Stimulated activated CD4-positive, alpha-beta T cell treated with anti-CD3 and anti-CD28 coated beads, Interleukin-2, amount 100 ng/mL, for 48 hours (primary cell): ENCODE measurements at places on chromosomes 6 and 20.

DNA sequence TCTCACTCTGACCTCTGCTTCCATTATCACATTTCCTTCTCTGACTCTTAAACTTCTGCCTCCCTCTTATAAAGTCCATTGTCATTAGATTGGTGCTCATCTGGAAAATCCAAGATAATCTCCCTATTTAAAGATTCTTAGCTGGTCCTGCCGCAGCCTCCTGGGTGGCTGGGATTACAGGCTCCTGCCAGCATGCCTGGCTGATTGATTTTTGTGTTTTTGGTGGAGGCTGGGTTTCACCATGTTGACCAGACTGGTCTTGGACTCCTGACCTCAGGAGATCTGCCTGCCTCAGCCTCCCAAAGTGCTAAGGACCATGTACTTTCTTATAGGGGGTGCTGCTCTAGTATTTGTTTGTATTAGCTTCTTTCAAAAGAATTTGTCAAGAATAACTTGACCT is 5.3 kb upstream of the RPF2 start:
- no peak for DNase-seq

DNA sequence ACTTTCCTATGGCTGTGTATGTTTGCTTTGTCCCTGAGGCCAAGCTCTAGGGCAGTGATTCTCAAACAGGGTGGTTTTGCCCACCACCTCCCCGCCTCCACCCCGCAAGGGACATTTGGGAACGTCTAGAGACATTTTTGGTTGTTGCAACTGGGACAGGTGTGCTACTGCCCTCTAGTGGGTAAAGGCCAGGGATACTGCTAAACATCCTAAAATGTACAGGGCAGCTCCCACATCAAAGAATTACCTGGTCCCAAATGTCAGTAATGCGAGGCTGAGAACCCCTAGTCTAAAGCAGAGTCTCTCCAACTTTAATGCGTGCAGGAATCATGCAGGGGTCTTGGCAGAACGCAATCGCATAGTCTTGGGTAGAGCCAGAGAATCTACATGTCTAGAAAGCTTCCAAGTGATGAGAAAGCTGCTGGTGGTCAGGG is 5.1 kb downstream of the KCNS1 start:
- DNase-seq: peak; percentile 52

DNA sequence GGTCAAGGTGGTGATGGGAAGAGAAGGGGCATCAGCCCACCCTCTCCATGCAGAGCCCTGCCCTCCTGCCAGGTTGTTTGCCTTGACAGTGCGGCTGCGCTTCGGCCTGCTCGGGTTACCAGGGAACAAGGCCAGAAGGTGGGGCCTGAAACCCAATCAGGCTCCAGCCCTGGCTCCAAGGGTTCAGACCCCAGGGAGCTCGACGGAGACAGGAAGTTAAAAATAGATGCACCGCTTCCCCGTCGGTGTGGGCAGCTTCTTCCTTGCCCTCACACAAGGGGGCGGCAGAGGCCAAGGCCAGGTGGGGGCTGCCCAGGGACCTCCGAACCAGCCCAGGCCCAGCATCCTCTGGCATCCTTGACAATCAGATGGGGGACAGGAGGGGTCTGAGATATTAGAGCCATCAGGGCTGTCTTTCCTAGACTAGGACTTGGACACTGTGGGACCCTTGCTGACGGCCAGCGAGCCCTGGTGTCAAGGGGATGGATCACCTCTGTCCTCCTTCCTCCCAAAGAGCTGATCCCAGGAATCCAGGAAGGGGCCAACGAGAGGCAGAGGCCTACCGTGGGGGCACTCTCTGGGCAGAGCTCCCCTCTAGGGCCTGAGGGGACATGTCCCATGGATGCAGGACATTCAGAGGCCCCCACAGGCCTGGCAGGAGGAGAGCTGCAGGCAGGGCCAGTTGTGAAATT is 65.2 kb downstream of the RIPOR3 start:
- peak; percentile 14 for DNase-seq

GRCh38 chr20:21202259-21202658 is 76.4 kb downstream of the KIZ start:
- no peak for DNase-seq

GRCh38 chr6:104955491-104955890 is 1.4 kb upstream of the LIN28B start:
- DNase-seq: no peak

- DNase-seq: no peak
These were observed 23.2 kb upstream of the DAAM2 start for GRCh38 chr6:39769012-39769411.

- no peak for DNase-seq
These were observed 444.6 kb upstream of the DEFB115 start for GRCh38 chr20:30812739-30813411.

DNA sequence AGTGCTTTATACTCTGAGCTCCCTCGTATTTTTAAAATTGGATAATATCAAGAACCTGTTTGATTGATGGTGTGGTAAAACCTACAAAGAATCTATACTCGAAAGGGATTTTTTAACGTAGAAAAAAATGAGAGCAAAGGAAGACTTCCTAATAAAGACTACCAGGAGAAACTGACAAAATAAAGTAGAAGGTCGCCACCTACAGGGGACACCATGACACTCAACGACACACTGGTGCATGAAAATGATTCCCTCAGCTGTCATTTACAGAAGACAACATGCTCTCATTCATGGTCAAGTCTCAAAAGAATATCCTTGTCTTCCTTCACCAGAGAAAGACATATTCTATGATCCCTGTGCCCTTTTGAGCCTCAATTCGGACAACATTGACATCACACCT is 10.1 kb upstream of the NHSL1 start:
- DNase-seq: peak; percentile 24

DNA sequence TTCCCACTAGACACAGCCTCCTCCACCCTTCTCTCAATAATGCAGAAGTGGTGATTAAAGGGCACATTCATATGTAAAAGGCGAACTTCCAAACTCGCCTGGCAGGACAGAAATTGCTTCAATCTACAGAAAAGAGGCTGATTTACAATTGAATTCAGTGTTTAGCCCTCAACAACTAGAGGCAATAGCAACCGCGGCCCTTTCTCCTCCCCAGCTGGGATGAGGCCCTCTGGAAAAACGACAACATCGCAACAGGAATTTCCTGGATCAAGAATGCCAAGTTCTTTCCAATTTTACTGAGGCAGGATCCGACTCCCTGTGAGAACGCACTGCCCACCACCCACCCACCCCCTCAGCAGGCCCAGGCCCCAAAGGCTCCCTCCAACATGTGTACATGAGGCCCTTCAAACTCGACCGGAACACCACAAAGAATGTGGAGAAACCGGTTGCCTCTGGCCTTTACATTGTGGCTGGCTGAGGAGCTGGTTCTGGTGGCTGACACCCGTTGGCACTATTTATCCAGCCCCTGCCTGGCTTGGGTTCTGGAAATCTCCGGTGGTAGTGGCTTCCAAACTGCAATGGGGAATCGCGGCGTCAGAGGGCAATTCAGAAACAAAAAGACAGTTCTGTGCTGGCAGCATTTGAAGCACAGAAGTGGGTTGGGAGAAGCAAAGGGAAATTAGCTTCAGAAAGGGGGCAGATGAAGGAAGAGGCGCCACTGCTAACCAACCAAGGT is 36.8 kb downstream of the ZMYND8 start:
- no peak for DNase-seq

- no peak for DNase-seq
These were observed 7.8 kb downstream of the RBM38 start for GRCh38 chr20:57398901-57399535.

DNA sequence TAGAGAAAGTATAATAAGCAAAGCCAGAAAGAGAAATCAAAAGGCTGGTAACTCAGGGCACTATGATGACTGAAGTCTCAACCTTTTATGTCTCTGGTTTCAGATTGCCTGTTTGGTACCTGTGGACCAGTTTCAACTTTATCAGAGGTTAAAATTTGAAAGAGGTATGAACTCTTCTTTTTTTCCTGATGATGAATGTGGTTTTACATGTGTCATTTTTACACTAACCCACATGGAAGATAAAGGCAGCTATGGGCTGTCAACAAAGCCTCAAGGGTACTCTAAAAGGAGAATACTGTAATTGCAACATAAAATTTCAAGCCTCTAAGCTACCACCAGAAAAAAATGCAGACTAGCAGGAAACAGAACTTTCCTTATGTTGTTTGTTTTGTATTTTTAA is 52.4 kb downstream of the RNF144B start:
- DNase-seq: no peak

DNA sequence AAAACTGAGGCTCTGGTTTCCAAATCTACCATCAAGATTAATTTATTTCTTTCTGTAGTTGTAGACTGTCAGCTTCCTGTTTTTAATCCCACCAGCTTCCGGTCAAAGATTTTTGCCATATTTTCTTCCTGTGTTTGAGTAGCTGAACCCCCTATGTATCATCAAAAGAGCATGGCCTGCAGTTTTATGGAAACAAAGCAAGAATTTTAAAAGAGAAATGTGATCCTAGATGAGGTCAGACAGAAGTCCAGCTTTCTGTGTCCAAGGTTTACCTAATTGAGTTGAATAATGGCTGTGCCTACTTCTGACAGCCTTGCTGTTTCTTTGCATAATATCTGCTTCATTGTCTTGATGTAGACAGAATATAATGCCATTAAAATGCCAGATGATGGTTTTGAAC is 163.7 kb downstream of the CARMIL1 start:
- no peak for DNase-seq

DNA sequence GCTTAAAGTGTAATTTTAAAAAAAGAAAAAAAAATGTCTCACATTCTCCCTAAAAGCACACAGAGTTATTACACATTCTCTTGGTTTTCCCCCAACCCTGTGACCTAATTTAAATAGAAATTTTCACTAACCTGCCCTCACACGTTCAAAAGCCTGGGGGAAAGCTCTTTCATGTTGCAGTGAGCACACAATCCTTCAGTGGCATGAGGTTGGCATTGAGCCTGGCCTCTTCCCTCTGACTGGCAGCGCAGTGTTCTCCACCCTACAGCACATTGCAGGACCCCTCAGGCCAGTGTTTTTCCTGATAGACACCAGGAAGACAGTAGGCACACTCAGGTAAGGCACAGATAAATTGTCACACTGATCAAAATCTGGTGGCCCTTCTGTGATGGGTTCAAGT is 34.1 kb downstream of the TNFRSF21 start:
- DNase-seq: no peak

DNA sequence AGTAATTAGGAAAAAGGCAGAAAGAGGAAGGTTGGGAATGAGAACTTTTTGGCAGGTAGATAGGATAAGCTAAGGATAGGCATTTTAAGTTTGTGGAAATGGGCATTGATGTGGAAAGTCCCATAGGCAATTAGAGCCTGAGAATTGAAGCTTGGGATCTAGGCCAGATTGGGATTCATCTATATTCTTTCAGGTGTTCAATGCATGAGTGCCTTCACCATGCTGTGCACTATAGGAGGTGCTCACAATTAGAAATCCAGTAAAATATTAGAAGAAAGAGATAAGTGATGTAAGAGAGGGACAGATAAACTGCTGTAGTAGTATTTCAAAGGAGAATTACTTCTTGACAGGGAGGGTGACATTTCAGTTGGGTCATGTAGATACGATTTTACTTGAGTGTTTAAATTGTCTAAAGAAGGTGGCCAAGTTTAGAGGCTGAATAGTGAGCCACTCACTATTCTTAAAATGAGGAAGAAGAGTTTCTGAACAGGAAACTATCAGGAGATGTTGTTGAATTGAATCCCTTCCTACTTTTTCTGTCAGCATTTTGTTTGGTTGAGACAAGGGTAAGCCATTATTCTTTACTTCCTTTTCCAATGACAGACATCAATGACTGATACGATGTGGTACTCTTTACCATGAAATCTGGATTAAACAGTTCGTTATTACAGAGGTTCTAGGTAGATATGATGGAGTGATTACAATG is 31.0 kb upstream of the CTAGE9 start:
- no peak for DNase-seq

DNA sequence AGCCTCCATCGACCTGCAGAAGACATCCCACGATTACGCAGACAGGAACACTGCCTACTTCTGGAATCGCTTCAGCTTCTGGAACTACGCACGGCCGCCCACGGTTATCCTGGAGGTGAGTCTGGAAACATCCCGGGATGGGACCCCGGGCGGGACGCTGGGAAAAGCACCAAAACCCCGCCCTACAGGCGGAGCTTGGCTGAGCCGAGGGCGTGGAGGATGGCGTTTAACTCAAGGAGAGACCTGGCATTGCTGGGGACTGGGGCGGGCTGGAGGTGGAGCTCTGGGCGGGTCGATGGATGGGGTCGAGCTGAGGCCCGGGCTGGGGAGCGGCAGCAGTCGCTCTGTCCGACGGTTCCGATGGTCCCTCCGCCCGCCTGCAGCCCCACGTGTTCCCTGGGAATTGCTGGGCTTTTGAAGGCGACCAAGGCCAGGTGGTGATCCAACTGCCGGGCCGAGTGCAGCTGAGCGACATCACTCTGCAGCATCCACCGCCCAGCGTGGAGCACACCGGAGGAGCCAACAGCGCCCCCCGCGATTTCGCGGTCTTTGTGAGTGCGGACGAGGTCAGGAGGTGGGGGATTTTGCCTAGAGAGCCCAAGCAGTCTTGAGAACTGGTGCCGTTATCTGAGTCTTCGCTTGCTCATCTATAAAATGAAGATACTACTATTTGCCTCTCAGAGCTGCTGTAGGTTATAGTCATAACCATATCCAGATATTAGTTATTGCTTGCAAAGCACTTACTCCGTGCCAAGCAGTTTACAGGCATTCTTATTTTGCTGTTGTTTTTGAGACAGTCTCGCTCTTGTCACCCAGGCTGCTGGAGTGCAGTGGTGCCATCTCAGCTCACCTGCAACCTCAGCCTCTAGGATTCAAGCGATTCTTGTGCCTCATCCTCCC is 3.8 kb downstream of the SPAG4 start:
- DNase-seq: peak; percentile 76

- no peak for DNase-seq
These were observed 287.7 kb upstream of the FOXQ1 start for GRCh38 chr6:1024161-1024560.

DNA sequence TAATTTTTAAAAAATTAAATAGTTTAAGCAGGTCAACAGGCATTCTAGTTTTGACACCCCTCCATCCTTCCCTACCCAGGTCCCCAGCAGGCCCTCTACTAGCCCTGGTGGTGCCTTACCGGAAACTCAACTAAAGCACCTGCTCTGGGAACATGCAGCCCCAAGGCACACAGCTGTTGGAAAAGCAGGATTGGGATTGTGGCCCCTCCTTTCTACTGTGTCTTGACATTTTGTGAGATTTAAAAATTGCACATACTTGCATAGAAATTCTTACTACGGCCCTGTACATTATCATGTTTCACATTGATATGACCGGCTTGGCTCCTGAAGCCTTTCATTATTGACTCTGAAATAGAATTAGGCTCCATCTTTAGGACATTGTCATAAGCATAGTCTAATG is 423.2 kb downstream of the GRIK2 start:
- no peak for DNase-seq

- DNase-seq: no peak
These were observed 801.2 kb upstream of the FLRT3 start for GRCh38 chr20:15138548-15139126.
